ENCODE measurements at places on chromosomes 3 and 15. TPM values are rescaled to one million over a fixed set of nuclear protein-coding genes. Genes with fewer than 3 reads are reported as not detected.

SCAMP5 gene
- 17.9 TPM for total RNA-seq

VGLL3 gene
- 26.8 TPM for total RNA-seq

HHATL gene
- not detected for total RNA-seq

IL20RB gene
- 3.8 TPM for total RNA-seq

DUOX2 gene
- 0.10 TPM for total RNA-seq

CHST14 gene
- 30.6 TPM for total RNA-seq

NUP210 gene
- 72.7 TPM for total RNA-seq

SPTBN5 gene
- total RNA-seq = 2.6 TPM

EIF2A gene
- total RNA-seq = 96.4 TPM

RTF1 gene
- total RNA-seq = 55.7 TPM

SCG3 gene
- total RNA-seq = not detected

DCBLD2 gene
- 83.1 TPM for total RNA-seq

DUOXA1 gene
- 0.75 TPM for total RNA-seq

WDR72 gene
- 1.8 TPM for total RNA-seq

GATA2 gene
- 29.0 TPM for total RNA-seq

TNFAIP8L3 gene
- total RNA-seq = not detected

SNX22 gene
- 0.33 TPM for total RNA-seq
